ENCODE measurements at places on chromosomes 6 and 20.
A peak's percentile ranks its signal among the peaks of the same experiment; 100 is the strongest.

- DNase-seq = peak; percentile 84
These were observed 117.4 kb downstream of the VEGFA start for GRCh38 chr6:43887340-43887858.

GRCh38 chr20:12020846-12021245 is 103.2 kb downstream of the BTBD3 start:
- DNase-seq = no peak

- DNase-seq = no peak
These were observed 45.0 kb upstream of the OPRM1 start for GRCh38 chr6:153994004-153994403.

- DNase-seq = peak; percentile 62
These were observed 1.6 kb upstream of the HEY2 start for GRCh38 chr6:125747589-125748405.

DNA sequence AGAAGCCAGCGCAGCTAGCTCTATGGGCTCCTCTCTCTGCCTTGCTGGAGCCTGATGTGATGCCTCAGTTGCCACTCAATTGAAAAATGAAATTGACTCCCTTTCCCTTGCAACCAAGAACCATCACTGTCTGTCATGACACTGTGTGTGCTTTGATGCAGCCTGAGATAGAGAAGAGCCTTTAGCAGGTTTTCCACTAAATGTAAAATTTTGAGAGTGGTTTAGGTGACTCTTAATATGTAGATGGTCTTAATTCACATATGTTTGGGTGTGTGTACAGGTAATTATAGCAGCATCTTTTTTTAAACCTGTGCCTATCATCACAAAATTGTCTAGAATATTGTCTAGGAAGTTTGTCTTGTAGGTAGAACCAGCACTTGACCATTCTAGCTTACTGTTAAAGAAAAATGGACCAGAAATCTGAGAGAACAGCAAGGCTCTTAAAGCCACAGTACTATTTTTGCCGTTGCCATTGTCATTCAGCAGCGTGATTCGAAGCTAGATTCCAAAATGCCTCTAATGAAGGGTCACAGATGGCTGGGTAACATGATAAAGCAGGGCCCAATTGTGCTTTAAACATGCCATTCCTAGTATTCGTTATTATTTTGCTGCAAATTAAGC is 1.3 kb downstream of the ARFGEF3 start:
- no peak for DNase-seq

DNA sequence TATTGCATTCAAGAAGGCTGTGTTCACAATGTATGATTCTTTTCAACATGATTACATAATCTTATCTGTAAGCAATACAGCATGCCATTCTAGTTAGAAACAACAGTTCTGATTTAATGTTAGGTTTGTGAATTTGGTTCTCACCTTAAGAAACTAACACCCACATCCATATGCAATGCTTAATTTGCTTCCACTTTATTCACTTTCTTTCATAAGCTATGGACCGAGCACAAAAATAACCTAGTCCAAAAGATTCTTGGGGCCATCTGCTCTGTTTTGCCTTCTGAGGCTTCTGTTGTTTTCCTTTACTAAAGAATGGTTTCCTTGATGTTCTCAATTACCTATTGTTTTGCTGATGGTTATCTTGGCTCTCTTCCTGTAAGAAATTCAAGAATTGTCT is 258.2 kb downstream of the EYS start:
- no peak for DNase-seq
